HEK293T (cell line): ENCODE measurements at places on chromosomes 13 and 19.

DNA sequence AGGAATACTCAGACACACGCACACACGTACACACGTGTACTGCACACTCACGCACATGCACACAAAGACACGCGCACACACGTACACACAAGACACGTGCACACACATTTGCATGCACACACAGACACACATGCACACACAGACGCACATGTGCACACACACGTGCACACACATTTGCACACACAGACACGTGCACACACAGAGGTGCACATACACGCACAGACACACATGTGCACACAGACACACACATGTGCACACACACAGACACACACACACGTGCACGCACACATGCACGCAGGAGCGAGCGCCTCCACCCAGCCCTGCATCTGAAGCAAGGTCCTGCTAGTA lies 81.1 kb downstream of the GADD45B start:
- no peak for DNase-seq

DNA sequence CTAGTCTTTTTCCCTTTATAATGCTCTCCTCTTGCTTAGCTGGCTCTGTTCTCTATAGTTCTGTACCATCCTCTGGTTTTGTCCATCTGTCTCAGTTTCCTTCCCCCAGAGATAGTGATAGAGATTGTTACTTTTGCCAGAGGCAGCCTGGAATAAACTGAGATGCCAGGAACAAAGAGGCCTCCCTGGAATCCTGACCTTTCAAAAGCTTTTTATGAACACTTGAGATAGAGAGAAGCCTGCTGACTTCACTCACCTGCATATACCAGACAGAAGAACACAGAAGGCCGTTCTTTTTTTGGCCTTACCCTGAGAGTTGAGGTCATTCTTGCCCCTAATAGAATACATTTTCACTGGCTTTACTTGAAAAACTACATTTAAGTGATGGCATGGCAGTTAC lies 150.2 kb downstream of the LHFPL6 start:
- DNase-seq = no peak

- no peak for DNase-seq
These were observed 9.9 kb downstream of the SLC6A16 start for GRCh38 chr19:49315111-49315510.

- DNase-seq = no peak
These were observed 743 bp upstream of the NDUFS7 start for GRCh38 chr19:1383017-1383311.

DNA sequence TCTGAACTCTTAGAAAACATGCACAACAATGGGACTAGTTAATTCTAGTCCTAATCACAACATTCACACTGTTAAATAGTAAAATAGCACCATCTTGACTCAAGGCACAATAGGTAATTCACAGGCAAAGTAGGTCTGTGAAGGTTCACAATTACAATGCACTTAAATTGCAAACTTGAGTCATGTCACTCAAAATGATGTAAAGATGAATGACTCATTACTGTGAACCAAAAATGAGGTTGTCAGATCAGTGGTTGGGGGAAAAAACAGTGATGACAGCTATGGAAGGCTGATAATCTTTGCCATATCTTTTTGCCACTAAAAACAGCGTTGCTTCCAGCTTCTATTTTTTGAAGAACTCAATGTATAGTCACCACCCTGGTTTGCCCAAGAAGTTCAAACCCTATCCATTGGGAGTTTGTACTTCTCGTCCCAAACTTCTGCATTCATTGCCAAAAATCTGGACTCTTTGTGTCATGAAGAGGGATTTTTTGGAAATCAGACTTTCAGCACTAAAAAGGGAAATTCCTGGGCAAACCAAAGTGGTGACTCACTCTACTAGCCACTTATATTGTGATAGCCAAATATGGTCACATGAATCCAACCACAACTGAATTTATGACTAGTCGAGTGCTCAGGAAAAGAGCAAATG lies 200.9 kb upstream of the TMTC4 start:
- DNase-seq = no peak

DNA sequence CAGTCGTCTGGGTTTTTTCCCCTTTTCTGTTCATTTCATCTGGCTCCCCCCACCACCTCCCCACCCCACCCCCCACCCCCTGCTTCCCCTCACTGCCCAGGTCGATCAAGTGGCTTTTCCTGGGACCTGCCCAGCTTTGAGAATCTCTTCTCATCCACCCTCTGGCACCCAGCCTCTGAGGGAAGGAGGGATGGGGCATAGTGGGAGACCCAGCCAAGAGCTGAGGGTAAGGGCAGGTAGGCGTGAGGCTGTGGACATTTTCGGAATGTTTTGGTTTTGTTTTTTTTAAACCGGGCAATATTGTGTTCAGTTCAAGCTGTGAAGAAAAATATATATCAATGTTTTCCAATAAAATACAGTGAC lies 9.3 kb downstream of the CALM3 start:
- no peak for DNase-seq

GRCh38 chr13:90800082-90800746 lies 547.3 kb upstream of the MIR17HG start:
- DNase-seq = no peak

- no peak for DNase-seq
These were observed 133.9 kb downstream of the AKAP11 start for GRCh38 chr13:42405665-42406390.

GRCh38 chr19:54114340-54115108 lies 933 bp downstream of the TFPT start:
- DNase-seq = no peak

DNA sequence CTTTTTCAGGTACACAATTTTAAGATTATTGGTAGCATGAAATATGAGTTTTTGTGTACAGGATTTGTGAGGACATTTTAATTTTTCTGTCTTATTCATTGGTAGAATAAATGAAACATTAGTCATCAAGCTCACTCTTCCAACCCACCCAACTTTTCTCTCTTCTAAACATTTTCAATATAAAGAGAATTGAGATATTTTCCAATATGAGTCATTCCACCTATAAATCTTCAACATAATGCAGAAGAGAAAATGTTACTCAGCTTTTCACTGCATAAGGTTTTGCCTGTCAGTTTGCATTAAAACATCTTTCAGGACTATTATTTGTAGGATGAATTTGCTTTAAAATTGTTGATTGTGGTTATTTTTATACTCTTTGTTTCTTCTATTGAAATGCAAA lies 330.7 kb downstream of the PCDH20 start:
- no peak for DNase-seq

GRCh38 chr19:925087-925525 lies 729 bp upstream of the ARID3A start:
- no peak for DNase-seq

DNA sequence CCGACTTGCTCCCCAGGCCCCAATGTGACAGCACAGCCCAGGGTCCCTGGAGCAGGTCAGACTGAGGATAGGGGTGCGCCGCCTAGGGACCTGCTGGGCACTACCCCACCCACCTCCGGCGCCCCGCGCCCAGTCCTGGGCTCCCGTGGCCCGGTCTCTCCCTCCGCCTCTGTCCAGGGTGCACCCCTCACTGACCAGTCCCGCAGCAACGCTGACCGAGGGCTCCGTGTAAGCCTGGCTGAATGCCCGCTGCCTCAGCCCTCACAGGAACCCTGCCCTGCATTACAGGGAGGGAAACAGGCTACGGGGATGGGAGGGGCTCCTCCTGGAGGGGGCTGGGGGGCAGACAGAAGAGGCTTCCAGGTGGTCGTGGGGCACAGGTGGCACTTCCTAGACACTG lies 31.7 kb downstream of the GPX4 start:
- DNase-seq = no peak

DNA sequence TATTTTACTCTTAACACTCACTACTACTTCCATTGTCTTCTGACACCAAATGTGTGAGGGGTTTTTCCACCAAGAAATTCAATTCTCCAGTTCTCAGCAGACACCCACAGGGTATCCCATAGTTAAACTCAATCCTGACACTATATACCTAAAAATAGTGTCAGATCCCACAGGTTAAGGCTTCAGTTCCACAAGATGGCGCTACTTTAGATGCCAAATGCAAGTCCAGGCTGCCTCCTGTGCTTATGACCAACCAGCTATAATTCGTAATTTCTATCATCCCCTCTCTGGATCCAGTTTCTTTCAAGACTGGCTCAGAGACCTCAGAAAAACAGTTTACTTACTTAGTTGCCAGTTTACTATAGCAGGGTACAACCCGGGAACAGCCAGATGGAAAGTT lies 1146.2 kb upstream of the SPRY2 start:
- peak; percentile 65 for DNase-seq

DNA sequence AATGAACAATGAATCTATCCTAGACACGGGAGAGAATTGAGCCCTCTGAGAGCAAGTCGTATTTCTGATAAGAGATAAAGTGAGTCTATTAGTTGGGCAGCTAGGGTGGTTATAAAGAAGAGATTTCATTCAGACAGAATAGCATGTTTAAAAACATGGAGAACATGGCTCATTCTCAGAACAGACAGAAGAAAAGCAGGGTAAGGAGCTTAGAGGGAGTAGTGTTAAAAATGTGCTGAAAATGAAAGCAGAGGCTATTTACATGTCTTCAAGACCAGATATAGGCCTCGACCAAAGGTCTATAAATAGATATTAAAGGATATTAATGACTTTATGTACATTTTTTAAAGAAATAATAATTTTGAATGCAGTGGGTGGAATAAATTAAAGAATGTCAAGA lies 149.5 kb downstream of the SLITRK1 start:
- DNase-seq = no peak

- no peak for DNase-seq
These were observed 110.3 kb downstream of the KDM4B start for GRCh38 chr19:5079071-5079774.

DNA sequence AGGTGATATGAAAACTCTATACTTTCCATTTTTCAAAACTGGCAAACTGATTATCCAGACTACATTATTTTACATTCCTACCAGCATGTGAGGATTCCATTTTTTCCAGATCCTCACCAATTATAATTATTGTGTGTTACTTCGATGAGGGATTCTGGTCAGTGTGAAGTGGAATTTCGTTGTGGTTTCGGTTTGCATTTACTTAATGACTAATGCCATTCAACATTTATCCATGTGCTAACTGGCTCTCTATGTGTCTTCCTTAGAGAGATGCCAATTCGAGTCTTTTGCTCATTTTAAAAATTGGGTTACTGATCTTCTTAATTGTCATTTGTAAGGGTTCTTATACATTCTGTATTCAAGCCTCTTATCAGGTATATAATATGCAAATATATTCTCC lies 1551.3 kb upstream of the MIR17HG start:
- DNase-seq = no peak

GRCh38 chr19:8151767-8152035 lies 2.3 kb upstream of the FBN3 start:
- peak; percentile 6 for DNase-seq

DNA sequence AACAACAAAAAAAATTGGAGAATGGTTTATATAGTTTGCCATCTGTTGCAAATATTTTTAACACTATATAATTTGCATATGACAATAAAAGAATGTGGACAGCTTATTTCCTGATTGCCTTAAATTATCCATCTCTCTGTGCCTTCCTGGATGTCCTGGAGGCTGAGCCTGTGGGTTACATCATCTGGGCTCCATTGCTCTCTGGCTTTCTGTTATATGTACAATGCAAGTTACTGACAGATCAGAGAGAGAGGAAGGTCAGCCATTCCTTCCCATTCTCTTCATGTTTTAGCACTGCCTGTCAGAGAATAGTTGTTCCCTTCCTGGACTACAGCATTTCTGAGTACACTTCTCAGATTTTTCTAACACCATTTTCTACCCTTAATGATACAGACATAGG lies 758.3 kb upstream of the PCDH20 start:
- no peak for DNase-seq

DNA sequence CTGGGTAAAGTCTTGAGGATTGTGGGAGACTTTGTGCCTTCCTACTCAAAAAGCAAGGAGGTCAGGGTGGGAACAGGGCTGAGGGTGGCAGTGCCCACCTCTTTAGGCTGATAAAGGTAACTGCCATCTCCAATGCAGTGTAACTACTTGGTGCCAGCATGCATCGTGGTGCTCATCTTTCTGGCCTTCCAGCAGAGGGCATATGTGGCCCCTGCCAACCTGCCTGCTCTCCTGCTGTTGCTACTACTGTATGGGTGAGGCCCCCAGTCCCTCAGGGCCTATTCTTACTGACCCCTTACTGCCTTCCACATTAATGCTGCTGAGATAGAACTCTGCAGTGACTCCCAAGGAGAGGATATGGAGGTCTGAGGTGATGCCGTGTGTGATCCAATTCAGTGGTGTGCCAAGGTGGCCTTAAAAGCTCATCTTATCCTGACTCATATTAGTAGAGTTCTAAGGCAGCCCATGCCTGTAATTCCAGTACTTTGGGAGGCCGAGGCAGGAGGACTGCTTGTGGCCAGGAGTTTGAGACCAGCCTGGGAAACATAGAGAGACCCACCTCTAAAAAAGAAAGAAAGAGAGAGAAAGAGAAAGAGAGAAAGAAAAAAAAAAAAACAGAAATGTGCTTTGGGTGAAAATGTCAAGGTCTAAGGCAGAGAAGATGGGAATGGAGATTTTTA lies 9.7 kb upstream of the ARHGAP45 start:
- DNase-seq = no peak
